ENCODE measurements at places on chromosomes 2 and 18.

GRCh38 chr2:156474401-156474800 lies 38.2 kb downstream of the GPD2 start:
- DNase-seq: no peak

DNA sequence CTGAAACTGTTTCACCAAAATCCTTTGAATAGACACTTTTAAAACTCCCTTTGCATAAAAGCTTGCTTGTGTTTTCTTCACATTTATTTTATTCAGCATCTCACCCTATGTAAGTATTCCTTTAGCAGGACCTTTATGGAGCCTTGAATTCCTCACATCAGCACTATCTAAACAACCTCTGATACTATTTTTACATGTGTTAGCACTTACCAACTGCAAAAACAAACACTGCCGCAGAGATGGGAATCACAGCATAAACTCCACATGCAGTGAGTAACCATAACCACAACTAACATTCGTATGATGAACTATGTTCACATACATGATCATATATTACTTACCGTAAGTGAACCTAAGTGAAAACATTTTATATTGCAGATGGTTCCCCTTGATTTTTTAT lies 15.4 kb downstream of the FBXO15 start:
- no peak for DNase-seq

- DNase-seq: no peak
Observed at GRCh38 chr2:209094221-209094620, 329.6 kb upstream of the MAP2 start.

- no peak for DNase-seq
Observed at GRCh38 chr2:73972846-73973245, 11.9 kb upstream of the TET3 start.

DNA sequence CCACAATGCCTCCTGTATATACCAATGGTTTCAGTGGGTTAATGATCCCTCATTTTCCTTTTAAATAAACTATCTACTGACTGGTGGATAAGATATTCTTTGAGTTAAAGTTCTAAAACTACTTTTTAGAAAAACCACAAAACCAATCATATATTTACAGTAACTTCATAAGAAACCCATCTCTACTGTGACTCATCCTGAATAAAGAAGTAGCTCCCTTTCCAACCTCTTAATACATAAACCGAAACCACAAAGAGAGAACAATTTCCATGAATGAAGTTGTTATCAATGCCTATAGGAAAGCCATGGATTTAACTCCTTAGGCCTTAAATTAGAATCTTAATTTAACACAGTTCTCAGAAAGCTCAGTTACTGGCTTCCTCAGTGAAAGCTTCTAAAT lies 227.0 kb upstream of the SMAD7 start:
- no peak for DNase-seq

GRCh38 chr18:45456090-45457021 lies 158.9 kb upstream of the SLC14A2 start:
- DNase-seq: no peak

DNA sequence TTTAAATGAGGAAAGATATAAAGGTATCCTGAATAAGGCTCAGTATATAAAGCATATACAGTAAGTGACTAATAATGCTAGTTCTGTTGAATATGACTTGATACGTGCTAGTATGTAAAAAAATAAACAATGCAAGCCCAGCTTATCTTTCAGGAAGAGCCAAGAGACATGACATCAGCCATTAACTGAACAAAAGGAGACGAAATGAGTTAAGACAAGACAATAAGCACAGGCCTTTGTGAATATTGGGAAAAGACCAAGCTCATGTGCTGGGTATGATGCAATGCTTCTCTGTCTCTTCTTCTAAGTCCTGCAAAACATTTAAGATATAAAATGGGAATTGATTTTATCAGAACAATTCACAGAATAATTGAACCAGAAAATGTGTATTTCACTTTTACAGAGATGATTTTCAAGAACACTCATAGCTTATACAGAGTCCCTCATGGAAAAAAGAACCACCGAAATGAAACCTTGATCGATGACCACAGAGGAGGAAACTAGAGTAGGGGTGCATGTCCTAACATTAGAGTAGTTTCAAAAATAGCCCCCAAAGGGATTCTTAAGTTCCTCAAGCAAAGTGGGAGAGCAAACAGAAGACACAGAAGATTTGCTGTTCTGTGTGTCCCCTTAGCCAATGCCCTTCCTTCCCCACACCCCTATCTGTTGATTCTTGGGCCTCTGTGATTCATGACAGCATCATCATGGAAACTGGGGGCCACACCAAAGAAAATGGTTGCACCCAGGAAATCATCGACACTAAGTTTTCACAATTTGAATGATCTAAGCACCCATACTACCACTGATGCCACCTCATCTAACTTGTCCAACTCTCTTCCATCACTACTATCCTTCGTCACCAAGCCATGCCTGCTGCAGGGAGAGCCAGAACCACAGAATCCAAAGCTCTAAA lies 68.0 kb upstream of the CRIM1 start:
- no peak for DNase-seq

DNA sequence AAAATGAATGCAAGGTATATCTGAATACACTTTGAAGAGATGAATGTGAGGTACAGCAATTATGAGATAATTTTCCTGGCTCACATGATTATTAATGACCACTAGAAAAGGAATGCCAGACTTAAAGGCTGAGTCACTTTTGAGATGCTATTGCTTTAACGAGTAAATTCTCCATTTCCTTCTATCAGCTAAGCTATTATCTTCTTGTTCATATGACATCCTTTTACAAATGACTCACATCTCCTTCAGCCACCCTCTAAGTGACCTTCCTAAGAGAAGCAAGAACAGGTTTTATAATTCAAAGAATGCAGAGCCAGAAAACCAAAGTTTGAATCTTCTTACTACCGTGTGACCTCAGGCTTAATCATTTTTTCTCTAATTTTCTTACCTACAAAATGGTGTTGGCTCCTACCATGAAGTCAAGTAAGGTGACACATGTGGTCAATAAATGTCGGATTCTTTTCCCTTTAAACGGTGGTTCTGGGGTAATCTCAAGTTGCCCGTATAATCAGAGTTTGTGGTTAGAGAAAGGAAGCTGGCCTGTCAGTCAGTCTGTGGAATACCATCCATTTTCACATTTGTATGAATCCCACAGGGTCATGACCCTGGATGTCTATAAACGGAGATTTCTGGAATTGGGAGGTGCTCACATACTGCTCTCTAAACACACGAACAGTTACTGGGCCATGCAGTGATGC lies 184.0 kb upstream of the PID1 start:
- no peak for DNase-seq

DNA sequence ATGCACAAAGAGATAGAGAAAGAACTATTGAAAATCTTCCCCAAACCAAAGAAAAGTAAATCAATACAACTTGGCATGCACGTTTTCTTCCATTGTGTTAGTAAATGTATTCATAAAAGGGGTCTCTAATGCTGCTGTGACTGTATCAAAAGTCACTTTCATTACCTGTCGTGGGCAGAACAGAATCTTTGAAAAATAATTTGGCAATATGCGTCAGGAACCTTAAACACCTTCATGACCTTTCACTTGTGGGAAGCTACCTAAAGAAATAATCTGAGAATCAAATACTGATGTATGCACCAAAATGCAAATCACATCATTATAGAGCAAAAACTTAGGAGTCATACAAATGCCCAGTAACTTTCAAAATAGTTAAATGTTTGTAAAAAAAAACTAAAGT lies 105.3 kb downstream of the ARL4C start:
- no peak for DNase-seq

GRCh38 chr2:106845716-106846115 lies 40.3 kb downstream of the ST6GAL2 start:
- no peak for DNase-seq

DNA sequence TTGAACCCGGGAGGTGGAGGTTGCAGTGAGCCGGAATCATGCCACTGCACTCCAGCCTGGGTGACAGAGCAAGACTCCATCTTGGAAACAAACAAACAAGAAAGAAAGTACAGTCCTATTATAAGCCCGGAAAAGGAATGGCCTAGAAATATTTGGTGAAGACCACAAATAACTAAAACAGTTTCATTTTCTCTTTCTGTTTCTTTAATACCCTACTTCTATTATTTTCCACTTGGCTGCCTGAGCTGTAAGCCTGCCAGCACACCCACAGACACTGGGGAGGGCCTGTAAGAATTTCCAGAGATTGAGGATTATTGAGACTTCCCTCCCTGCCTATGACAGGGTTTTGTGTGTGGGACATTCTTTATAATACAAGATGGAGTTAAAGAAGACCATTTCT lies 188.0 kb upstream of the DCC start:
- DNase-seq: no peak

GRCh38 chr2:17646838-17647701 lies 106.5 kb downstream of the SMC6 start:
- DNase-seq: no peak

- DNase-seq: no peak
Observed at GRCh38 chr18:4586731-4587130, 131.6 kb upstream of the DLGAP1 start.

- no peak for DNase-seq
Observed at GRCh38 chr2:156338578-156338977, 6.1 kb upstream of the NR4A2 start.

DNA sequence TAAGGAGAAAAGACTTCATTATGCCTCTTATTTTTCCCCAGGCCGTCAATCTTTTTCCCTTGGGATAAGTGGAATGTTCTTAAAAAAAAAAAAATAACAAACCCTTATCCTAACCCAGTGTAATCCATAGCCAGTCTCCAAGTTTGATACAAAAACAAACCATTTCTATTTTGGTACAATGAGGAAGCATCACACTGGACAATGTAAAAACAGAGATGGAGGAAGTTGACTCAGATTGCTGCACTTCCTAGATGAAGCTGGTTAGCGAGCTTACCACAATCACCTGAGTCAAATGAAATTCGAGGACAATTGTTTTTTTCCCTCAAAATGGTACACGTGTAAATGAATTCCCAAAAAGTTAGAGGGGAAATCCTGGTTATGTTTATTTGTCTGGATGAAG lies 259.7 kb downstream of the TCF4 start:
- DNase-seq: no peak

GRCh38 chr2:186484062-186484735 lies 1.9 kb upstream of the ZC3H15 start:
- no peak for DNase-seq

- no peak for DNase-seq
Observed at GRCh38 chr2:73080321-73081131, 9.0 kb upstream of the SFXN5 start.

DNA sequence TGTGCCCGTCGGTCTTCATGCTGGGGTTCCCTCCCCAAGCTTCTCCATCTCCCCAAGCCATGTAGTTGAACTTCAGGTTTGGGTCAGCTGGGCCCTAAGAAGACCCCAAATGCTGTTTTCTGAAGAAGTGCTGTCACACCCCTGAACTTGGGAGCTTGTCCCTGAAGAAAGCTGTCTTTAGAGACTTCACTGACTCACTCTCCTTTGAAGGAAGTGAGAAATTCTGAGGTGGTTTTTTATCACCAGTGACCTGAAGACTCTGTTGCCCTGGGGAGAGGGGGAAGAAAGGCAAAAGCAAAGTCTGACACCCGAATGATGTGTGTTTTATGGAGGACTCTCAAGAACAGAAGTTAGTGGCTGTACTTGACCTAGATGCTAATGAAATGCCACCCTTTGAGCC lies 83.6 kb upstream of the BCL2L11 start:
- no peak for DNase-seq

GRCh38 chr2:23836971-23837565 lies 89.9 kb downstream of the ATAD2B start:
- DNase-seq: no peak

DNA sequence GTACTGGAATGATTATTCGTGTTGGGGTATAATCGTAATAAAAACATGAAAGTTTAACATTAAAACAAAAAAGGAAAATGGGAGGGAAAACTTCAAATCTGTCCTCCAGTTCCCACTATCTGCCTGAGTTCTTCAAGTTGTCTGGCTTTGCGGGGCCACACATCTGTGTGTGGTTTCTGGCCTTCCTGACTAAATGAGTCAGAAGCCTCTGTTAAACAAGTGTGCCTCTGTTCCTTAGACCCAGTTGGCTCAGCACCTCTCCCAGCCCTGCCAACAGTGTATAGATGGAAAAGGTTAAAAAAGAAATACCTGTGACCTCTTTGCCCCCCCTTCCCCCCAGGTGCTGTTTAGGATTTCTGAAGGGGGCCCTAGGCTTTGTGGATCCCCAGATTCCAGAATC lies 30.2 kb downstream of the XDH start:
- DNase-seq: no peak

DNA sequence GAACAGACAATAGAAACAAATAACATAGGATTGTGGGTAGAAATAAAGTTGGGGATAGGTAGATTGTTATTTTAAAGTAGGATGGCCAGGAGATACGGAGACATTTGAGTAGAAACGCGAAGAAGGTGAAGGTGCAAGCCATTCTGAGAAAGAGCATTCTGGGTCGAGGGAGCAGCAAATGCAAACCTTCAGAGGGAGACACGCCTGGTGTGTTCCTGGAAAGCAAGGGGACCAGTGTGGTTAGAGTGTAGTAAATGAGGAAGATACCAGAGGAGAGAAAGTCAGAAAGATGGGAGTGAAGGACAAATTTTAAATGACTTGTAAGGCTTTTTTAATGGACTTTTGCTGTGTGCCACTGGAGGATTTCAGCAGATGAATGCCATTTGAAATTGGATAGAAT lies 1.7 kb downstream of the CYP20A1 start:
- DNase-seq: no peak

DNA sequence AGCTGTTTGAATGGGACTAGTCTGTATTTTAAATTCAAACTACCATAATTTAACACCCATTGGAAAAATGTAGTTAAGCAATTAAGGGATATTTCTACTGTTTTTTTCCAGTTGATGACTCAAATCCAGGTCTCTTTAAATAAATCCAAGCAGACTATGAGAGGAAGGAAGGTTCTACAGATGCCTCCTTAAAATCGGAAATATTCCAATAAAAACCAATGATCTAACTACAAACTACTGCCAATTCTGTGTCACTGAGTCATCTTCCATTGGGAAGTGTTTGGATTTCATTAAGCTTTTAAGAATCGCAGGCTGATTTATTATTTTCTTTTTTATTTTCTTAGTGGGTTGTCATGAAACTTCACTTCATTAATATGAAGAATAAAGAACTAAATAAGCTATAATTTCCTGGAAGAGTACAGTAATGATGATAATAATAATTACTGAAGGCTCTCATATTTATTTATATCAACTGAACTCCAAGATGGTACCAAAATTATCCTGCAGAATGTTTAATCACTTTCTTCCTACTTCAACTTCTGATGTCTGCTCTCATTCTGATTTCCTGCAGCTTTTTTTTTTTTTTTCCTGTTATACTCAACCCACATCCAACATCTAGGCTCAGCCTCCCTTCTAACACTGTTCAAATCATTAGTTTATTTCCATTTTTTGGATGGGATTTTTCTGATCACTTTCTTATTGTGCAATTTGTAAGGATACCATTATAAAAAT lies 166.3 kb upstream of the FN1 start:
- no peak for DNase-seq

GRCh38 chr2:72920318-72921087 lies 3.2 kb downstream of the EMX1 start:
- no peak for DNase-seq

GRCh38 chr2:4992226-4992625 lies 700.0 kb upstream of the SOX11 start:
- no peak for DNase-seq

DNA sequence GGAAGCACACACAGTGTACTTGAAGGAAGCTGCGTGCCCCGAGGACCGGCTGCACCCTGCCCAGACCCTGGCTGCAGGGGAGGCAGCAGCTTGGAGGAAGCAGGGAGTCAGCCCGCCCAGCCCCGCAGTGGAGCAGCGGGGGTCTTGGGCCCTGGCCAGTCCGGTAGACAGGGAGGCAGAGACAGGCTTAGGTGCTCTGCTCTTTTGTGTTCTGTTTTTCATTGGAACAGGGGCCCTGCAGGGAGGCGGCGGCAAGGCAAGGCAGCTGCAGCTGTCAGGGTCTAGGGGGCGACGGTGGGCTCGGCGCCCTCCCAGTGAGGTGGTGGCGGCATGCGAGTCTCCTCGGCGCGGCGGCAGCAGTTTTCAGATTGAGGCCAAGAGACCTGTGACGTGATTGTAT lies 53.3 kb upstream of the TFCP2L1 start:
- DNase-seq: no peak
